GM23248 (cell line): ENCODE measurements at places on chromosomes 2 and 18. TPM values are rescaled to one million over a fixed set of nuclear protein-coding genes. Genes with fewer than 3 reads are reported as not detected.

Gene PRKD3
- total RNA-seq, result 52.9 and 74.0 TPM in 2 replicates

DNA sequence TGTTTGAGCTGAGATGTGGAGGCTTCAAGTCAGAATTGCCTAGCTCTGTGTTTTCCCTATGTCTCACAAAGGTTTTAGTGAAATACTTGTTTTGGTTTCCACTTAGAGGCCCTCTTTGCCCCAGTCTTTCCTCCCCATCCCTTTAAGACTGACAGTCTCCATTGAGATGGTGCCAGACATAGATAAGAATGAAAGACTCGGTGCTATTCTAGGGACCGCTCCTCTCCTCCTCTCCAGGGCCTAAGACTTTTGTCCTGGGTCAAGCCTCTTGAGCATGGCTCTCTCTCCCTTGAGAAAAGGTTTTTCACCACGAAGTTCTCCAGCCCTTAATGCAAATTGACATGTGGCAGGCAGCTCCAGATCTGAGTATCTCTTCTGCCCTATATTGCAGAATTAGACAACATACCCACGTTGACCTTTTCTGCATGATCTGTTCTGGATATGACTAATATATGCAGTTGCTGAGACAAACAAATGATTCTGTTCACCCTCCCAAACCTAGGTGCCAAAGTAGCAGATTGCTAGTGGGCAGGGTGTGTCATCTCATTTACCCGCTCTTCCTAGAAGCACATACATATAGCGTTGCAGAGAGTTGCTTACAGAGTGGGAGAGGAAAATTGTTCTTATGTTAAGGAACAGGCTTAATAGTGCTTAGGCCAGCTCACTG, 47.5 kb upstream of the ACSL3 start:
- DNase-seq, result peak; percentile 49

DNA sequence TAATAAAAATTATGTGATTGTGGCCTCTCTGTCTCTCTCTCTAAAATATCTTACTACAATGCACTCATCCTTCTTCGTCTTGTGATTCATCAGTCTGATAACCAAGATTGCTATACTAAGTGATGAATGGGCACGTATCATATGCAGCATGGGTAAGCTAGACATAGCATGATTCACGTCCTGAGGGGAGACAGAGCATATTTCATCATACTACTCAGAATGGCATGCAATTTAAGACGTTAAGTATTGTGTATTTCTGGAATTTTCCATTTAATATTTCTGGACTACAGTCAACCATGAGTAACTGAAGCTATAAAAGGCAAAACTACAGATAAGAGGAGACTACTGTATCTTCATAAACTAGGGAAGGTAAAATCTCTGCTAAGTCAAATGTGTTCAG, 97.0 kb upstream of the CD226 start:
- peak; percentile 96 for DNase-seq

DNA sequence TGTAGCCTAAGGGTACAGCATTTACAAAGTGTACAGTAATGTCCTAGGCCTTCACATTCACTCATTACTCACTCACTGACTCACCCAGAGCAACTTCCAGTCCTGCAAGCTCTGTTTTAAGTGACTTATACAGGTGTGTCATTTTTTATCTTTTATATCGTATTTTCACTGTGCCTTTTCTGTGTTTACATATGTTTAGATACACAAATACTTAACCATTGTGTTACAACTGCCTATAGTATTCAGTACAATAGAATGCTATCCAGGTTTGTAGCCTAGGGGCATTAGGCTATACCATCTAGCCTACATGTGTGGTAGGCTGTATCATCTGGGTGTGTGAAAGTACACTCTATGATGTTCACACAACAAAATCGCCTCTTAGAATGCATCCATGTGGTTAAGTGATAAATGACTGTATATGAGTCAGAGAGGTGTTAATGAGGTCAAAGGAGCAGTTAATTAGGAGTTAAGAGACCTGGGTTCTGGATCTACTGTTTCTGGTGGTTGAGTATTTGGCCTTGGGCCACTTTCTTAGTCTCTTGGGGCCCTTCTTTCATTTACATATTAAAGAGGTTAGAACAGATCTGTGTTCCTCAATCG, 149.1 kb downstream of the GREB1L start:
- peak; percentile 85 for DNase-seq

Gene NFATC1
- total RNA-seq, result 6.4 and 7.5 TPM in 2 replicates

DNA sequence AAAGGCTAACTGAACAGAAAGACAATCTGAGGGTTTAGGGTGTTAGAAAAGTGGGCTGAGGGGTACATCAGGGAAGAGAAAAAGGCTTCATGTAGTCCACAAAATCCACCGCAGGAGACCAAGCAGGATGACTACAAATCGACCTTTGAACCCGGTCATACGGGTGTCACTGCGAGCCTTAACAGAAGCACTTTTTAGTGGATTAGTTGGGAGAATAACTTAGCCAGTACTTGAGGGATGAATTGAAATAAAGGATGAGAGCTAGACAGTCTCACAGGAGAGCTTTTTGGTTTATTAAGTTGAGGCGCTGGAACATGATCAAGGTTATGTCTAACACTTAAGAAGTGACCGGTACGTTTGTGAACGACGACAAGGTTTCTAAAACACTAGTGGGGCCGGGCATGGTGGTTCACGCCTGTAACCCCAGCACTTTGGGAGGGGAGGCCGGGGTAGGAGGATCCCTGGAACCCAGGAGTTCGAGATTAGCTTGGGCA, 217.7 kb downstream of the MCFD2 start:
- DNase-seq, result no peak

DNA sequence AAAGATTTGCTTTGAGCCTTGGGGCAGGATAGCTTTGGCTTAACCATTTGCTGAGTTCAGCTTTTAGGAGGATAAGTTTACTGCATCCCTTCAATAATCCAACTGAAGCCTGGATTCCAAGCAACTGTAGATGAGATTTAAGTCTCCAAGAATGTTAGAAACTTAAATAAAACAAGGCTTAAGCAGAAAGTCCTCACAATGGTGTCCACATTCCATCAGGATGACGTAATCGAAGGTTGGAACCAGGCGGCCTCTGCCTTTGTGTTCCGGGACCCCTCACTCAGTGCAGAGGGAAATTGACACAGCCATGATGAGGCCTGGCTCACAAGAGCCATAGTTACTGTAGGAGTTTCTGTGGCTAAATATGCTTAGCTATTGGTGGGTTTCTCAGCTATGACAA, 260.4 kb downstream of the LPIN1 start:
- DNase-seq, result no peak

DNA sequence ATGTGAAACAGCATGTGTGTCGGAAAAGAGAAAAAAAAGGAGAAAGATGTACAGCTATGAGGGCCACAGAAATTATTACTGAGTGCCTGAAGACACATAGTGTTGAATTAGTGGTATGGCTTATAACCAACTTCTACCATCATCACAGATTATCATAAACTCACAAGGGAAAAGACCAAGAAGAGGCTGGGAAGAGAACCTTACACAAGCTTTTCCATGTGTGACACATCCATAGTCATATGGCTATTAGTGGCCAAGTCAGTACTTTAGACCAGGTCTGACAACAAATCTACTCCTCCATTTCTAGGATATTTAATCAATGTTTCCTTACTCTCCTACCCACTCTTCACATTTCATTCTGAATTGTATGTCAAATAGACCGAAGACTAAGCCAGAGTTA, 3.5 kb upstream of the GALNT5 start:
- DNase-seq, result peak; percentile 80

DNA sequence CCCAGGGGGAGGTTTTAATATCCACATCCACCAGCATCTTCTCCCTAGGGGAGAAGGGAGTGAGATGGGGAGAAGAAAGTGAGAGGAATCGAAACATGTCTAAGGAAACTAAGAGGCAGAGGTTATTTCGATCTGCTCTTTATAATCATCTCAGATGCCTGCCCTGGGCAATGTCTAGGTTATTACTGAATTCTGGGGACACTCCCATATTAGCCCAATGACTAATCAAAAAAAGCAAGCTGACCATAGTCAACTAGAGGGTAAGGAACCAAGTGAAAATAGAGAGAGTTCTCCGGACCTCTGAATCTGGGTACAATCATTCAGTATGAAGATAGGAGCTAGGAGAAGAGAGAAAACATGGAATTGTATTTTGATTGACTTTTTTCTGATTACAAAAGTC, 56.7 kb upstream of the EML4 start:
- DNase-seq, result no peak

Gene ASB18
- not detected in 2 replicates for total RNA-seq

DNA sequence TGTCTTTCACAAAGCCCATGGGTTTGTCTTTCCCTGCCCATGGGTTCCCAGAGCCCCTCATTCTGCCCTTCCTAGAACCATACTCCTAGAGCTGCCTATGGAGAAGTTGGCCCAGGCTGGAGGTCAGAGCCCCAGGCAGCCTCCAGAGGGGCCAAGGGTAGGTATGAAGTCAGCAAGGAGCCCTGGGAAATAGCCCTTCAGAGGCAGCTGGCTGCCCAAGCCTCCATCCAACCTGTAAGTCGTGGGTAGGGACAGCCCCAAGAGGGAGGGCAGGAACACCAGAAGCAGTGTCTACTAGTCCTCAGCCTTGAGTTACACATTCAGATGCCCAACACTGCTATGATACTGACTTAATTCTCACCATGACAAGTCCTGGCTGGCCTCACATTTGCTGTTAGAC, 49.5 kb downstream of the TMEM247 start:
- no peak for DNase-seq

- no peak for DNase-seq
Measured at GRCh38 chr2:83238111-83238510, 1221.0 kb downstream of the SUCLG1 start.

GRCh38 chr18:40687399-40687798, 1267.6 kb upstream of the PIK3C3 start:
- DNase-seq, result peak; percentile 41

Gene IL36RN
- total RNA-seq, result not detected in 2 replicates

Gene MPV17
- total RNA-seq, result 91.0 and 94.0 TPM in 2 replicates

Gene RAMP1
- total RNA-seq, result 4.1 and 4.8 TPM in 2 replicates

DNA sequence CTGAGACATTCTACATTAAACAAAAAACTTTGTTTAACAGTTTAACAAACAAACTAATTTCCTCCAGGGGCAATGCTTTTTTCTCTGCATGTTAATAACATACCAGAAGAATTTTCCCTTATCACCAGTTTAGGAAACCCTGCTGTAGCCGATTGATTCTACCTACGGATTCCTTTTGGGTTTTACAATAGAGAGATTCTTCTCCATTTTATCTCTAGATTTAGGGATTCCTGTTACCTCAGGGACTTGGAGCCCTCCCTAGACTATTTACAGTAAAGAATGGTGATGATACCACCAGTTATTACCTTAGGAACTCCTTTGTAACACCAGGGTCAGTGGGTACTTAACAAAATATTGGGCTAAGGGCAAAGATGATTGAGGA, 5.3 kb upstream of the ERICH2 start:
- DNase-seq, result no peak

Gene STARD7
- 120 and 129 TPM in 2 replicates for total RNA-seq

GRCh38 chr2:226836548-226836885, 663 bp downstream of the RHBDD1 start:
- no peak for DNase-seq

Gene ANKRD30B
- total RNA-seq, result not detected in 2 replicates

Gene DNPEP
- total RNA-seq, result 79.8 and 84.5 TPM in 2 replicates

- peak; percentile 7 for DNase-seq
Measured at GRCh38 chr18:69469444-69469919, 68.8 kb downstream of the DOK6 start.

Gene NTSR2
- total RNA-seq, result not detected in 2 replicates

GRCh38 chr2:175432021-175432420, 250.5 kb upstream of the ATP5MC3 start:
- DNase-seq, result no peak

Gene LAMA3
- 1.9 and 3.5 TPM in 2 replicates for total RNA-seq

GRCh38 chr2:58539973-58540372, 298.8 kb upstream of the FANCL start:
- no peak for DNase-seq

Gene ARHGEF33
- 0.13 and 0.54 TPM in 2 replicates for total RNA-seq

DNA sequence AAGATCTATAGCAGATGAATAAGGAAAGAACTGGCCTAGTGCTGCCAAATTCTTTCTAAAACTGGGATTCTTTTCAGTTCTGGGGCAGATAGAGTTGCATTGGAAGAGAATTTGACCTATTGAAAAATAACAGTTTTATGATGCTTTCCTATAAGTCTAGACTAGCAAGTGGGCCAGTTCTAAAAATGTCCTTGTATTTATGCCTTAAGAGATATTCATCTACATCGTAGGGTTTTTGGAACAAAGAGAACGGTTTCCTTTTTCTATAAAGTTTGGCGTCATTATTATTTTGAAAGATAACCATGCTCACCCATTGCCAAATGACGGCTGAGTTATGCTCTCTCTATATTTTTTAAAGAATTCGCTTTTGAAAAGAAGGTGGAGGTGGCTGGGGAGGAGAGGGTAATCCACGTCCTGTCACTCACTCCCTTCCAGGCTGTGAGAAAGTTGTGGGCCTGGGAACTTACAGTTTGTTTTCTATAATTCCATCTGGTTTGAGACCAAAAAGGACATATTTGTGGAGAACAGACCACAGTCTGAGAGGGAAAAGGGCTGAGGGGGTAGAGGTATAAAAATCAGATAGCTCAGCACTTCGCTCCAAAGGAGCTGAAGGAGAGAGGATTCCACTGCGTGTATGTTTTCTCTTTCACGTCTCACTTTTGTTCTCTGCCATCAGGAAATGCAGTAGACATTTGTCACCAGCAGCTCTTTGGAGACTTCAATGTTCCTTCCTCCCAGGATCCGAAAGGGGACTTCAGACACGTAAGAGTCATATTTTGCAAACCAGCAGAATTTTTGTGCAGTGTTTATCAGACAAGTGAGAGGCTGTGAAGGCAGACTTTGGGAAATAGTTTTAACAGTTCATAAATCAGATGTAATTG, 281.9 kb upstream of the FN1 start:
- DNase-seq, result peak; percentile 32

DNA sequence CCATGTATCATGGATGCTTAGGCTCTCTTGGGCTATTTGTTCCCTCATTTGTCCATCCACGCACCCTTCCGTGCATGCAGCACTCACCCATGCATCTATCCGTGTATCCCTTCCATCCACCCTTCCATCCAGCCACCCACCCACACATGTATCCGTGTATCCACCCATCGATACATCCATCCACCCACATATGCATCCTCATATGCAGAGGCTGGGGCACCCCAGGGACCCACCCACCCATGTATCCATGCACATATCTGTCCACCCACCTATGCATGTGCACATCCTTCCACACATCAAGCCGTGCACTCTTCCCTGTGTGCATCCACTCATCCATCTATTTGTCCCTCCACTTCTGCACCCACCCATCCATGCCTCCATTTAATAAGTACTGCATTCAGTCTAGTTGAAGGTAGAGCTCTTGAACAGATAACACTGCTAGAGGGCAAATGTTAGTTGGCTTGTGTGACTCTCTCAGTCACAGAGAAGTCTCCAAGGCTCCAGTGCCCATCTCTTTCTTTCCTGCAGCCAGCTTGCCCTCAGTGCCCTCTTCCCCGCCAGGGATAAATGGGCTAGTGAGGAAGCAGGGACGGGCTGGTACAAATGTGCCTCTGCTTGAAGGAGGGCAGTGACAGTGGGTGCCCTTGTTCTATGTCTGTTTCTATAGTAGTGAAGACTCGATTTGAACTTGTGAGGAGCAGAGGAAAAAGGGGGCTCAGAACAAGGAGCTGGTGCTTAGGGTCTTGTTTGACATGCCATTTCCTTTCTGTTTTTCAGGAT, 61.5 kb downstream of the EMILIN2 start:
- no peak for DNase-seq
